ENCODE measurements at places on chromosomes 5 and 9. TPM values are rescaled to one million over a fixed set of nuclear protein-coding genes. Genes with fewer than 3 reads are reported as not detected.

DNA sequence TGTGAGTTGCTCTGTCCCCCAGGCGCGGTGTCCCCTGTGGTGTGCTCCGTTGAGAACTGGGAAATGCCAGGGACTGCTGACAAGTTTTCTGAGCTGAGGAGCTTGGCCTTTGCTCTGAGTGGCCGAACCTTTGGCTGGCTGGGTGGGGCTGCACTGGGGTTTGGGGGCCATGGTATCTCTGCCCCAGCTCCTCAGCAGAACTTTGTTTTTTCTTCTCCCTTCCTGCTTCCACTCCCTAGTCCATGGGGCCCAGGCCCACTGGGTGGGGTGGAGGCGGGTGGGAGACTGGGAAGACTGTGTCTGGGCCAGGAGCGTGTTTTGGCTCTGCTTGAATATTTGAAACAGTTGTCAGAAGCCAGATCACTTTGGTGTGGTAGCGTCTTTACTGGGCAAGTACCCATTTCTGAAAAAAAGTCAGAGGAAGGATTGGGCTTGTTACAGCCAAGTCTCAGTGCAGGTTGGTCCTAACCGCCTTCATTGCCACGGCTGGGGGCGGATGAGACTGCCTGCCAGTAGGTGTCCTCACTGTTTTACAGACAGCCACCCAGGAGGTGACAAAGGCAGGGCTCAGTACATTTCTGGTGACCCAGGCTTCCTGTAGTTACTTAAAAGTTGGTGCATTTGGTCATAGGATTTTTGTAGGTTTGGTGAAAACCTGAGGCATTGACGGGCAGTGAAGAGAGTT, 92.7 kb downstream of the DAB2IP start:
- DNase-seq: peak; percentile 88

MAMDC2 gene
- 0.44 TPM for total RNA-seq

- no peak for DNase-seq
Measured at GRCh38 chr5:68223904-68224303, 8.3 kb downstream of the PIK3R1 start.

- DNase-seq: no peak
Measured at GRCh38 chr9:8826281-8826680, 1026.7 kb upstream of the DMAC1 start.

DNA sequence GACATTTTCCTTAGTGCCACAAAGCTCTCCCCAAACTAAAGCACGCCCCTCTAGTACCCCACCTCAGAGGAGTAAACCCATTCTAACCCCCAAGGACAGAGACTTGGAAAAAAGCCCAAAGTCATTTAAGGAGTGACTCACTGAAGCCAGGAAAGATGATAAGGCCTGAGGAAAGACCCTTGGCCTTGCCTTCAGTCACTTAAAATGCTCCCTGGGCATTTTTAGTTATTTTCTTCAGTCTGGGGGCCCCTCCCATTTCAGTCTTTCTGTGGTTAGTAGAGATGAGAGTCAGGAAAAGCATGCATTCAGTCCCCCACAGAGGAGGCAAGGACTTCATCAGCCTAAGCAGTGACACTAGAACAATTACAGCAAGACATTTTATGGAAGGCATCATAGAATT, 13.7 kb upstream of the TLX3 start:
- no peak for DNase-seq

GRCh38 chr5:91058575-91058974, 324.5 kb downstream of the ARRDC3 start:
- DNase-seq: no peak

- no peak for DNase-seq
Measured at GRCh38 chr5:44099643-44100042, 289.6 kb downstream of the FGF10 start.

SLC46A2 gene
- total RNA-seq: not detected

SLC34A3 gene
- total RNA-seq: 0.15 TPM

DNA sequence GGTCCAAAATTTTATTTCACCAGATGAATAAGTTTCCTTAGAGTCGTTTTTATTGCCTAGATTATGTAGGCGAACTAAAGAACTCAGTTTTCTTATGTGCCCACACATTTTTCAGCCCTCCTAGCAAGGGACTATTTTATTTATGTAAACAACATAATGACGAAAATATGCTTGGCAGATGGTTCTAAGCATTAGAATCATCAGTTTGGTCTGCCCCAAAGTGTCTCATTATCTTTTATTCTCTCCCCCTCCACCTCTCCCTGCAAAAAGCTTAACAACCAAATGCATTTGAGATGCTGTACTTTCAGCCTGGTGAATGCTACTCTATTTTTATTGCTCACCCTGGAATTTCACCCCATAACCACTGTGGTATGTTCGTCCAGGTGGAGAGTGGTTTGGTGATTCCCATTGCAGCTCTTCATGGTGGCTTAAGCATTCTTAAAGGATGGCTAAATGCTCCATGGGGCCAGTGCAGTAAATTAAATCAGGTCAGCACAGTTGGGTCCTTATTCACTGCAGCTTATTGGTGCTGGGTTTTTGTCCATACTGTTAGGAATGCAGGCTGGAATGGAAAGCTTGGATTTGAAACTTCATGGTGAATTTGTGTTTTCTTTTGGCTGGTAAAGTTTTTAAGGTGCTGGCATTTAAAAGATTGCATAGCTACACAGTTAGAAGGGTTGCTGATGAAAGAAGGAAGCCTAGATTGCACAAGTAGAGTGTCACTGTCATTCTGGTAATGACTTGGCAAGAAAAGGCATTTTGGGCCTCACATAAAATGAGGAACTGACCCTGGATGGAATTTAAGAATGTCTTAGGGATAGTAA, 39.2 kb downstream of the TLE4 start:
- DNase-seq: no peak

DNA sequence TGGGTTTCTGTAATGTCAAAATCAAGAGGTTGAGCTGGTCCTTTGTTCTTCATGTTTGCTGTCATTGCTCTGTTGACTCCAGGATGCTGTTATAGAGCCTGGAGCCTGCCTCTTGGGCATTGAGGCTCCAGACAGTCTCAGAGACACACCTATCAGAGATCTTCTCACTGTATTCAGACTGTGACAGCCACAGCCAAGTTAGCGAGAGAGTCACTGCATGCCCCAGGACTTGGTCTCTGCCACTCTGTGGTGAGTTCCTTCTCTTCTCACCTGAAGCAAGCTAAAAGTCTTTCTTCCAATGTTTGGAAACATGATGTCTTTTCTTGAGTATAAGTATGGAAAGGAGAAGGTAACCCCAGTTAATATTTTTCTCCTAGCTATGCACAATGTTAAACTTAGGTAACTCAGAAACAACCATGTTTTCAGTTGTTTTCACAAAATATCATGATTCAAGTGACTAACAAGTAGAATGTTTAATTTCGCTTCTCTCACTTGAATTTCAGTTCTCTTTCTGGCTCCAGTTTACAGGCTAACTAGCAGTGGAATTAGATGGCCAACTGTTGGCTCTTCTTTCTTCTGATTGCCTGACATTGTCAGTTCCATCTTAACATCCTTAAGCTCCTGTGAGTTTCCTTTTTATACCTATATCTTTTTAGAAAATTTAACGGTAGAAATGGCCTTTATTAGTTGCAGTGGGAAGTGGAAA, 20.6 kb upstream of the ZFYVE16 start:
- no peak for DNase-seq

IFNA2 gene
- not detected for total RNA-seq

CNTFR gene
- 1.5 TPM for total RNA-seq
